Activated CD4-positive, alpha-beta T cell treated with anti-CD3 and anti-CD28 coated beads, Interleukin-2, Interleukin-4, amounts not matched to agents 100 ng/mL and 50 ng/mL, durations not matched to agents 16 hours and 8 hours (primary cell): ENCODE measurements at places on chromosomes 5 and 9.

GRCh38 chr9:137202966-137203365 is 2.4 kb upstream of the TPRN start:
- no peak for DNase-seq

- no peak for DNase-seq
These were observed 432.6 kb downstream of the CDH18 start for GRCh38 chr5:19555436-19555835.

DNA sequence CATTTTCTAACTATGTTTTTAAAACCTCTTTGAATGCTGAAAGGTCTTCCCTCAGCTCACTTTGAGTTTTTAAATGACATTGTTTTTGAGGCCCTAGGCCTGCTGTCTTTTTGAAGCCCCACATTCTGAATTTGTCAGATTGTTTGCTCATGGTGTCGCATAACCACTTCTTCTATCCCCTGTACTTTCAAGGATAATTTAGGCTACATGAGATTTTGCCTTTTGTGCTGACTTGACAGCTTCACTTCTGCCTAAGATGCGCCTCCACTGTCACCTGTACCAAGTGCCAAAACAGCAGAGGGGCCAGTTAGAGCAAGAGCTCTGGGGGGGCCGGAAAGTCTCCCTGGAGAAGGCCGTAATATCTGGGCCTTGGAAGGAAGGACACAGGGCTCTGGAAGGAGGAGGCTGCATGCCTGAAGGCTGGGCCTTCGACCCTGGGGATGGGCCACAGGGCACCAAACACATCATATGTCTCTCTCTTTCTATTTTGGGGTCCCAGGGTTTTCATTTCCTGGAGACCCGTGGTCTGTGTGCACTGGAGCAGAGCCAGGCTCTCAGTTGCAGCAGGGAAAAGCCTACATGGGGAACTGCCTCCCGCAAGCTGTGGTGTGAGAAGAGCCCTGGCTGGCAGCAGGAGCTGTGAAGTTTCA is 49.1 kb downstream of the NDST1 start:
- DNase-seq, result no peak

DNA sequence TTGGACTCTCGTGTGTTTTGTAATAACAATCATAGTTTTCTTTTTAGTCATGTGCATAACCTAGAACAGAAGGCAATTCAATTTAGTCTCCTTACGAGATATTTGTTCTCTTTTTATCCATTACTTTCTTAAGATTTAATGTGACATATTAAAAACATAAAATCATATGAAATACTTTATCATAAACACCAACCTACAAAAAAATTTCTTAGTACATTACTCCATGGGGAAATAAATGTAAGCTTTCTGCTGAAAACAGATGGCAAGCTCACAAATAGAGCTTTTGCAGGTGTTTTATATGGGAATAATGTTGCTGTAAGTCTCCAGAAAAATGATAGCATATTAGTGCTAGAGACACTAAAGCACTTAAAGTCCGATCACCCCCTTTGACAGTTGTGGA is 1035.2 kb upstream of the ARRDC3 start:
- no peak for DNase-seq

GRCh38 chr5:107680799-107681198 is 10.1 kb upstream of the EFNA5 start:
- no peak for DNase-seq

- no peak for DNase-seq
These were observed 55.4 kb upstream of the TBC1D2 start for GRCh38 chr9:98310752-98311392.

DNA sequence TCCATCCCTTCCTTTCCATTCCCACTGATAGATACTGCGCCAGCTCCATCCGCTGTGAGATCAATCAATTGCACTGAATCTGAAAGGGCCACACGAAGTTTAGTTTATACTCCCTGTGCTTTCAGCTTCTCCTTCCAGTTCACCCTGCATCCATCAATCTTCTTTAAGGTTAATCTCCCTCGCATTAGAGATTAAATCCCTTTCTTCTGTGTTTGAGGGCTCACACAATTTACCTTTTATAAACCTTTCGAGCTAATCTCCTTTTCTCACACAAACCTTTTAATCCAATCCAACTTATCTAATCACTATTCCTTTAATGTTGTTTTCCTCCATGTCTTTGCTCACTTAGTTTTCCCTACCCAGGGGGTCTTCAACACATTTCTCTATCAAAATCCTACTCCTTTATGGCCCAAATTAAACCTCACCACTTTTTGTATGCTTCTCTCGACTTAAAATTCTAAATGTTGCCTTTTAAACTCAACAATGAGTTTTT is 64.6 kb upstream of the HAPLN1 start:
- DNase-seq, result no peak

- DNase-seq, result no peak
These were observed 364.1 kb upstream of the SLC30A5 start for GRCh38 chr5:68729678-68730077.

- peak; percentile 98 for DNase-seq
These were observed at the start of gene IRF1 for GRCh38 chr5:132490484-132491367. Gene IRF1 (minus strand): TSS chr5:132490773. CDS start chr5:132489478, 1,295 bp downstream.

GRCh38 chr5:167708449-167708848 is 583.0 kb upstream of the WWC1 start:
- no peak for DNase-seq

- DNase-seq, result no peak
These were observed 755.2 kb upstream of the CDH10 start for GRCh38 chr5:25399878-25400480.

GRCh38 chr9:102362470-102363132 is 624.2 kb upstream of the GRIN3A start:
- DNase-seq, result no peak

GRCh38 chr5:103273952-103274351 is 15.4 kb downstream of the MACIR start:
- DNase-seq, result no peak

GRCh38 chr5:8676695-8677094 is 807.7 kb downstream of the MTRR start:
- no peak for DNase-seq
